ENCODE measurements at places on chromosomes 2 and 18.

GRCh38 chr2:66547887-66548286 lies 113.0 kb downstream of the MEIS1 start:
- peaks cover 1% of the 10 kb centered on the region for H3K27me3 ChIP-seq
- H3K4me3 ChIP-seq = no peak overlapping the region
- H3K27ac ChIP-seq = no peak overlapping the region
- DNase-seq = no peak

DNA sequence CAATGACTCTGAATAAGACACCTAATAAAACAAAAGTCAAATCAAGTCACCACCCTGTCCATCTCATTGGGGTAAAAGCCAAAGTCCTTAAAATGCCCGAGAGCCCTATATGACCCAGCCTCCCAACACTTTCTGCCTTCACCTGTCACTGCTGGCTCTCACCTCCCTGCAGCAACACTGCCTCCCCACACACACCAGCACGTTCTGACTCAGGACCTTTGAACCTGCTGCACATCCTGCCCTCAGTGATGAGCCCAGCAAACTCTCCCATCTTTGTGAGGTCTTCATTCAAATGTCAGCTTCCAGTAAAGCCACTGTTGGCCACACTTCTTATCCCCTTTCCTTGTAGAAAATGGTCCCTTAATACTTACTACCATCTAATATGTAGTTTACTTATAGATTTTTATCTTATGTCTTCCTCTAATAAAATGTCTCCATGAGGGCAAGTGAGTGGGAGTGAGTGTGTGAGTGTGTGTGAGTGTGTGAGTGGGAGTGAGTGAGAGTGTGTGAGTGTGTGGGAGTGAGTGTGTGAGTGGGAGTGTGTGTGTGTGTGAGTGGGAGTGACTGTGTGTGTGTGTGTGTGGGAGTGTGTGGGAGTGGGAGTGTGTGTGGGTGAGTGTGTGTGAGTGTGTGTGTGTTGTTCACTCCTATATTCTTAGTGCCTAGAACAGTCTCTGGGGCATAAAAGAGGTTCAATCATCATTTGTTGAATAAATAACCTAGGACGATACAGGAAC lies 504.7 kb downstream of the EIPR1 start:
- DNase-seq = no peak
- peaks cover 4% of the 10 kb centered on the region for H3K4me1 ChIP-seq
- H3K27me3 ChIP-seq = no peaks in the 10 kb centered on the region
- H3K36me3 ChIP-seq = no peaks in the 10 kb centered on the region
- H3K27ac ChIP-seq = no peak overlapping the region

DNA sequence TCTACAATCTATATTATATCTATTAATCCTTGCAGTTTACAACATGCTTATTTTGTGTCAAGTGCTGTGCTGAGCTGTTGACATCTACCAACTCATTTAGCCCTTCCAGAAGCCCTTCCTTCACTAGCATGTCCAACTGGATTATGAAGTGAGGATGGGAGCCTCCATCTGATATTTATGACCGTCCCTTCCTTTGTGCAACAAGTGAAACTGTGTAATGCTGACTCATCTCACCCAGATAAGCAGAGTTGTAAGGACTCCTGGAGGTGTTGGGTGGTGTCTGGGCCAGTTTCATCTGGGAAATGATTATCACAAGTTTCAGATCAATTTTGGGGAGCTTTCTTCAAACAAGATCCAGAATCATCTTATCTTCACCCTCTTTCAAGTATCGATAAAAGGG lies 156.6 kb upstream of the ETAA1 start:
- DNase-seq = no peak
- no peak overlapping the region for H3K27ac ChIP-seq
- H3K36me3 ChIP-seq = no peaks in the 10 kb centered on the region
- no peak overlapping the region for H3K4me3 ChIP-seq
- H3K4me1 ChIP-seq = peaks cover 2% of the 10 kb centered on the region
- peaks cover 2% of the 10 kb centered on the region for H3K27me3 ChIP-seq

DNA sequence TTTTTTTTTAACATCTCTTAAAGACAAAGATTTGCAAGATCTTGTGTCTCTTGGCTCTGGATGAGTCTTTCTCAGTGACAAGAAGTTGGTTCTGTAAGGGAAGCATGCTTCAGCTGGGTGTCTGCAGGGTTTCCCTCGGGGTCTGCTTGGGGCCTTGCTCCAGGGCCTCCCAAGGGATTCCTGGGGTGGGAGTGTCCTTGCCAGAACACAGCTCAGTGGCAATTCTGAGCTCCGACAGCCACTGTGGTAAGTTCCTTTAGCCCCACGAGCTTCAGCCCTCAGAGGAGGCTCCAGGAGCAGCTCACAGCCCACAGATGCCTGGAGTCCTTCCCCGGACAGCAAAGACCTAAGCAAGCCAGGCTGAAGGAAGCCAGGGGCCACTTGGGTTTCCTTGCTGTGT lies 52.4 kb downstream of the EMX1 start:
- no peak overlapping the region for H3K4me3 ChIP-seq
- no peak for DNase-seq
- H3K27ac ChIP-seq = no peak overlapping the region

- H3K36me3 ChIP-seq = no peaks in the 10 kb centered on the region
- DNase-seq = no peak
- peaks cover 2% of the 10 kb centered on the region for H3K27me3 ChIP-seq
- H3K27ac ChIP-seq = no peak overlapping the region
Measured at GRCh38 chr2:191050640-191050987, 36.6 kb upstream of the STAT1 start.
